ENCODE measurements at places on chromosomes 12 and 14.

GRCh38 chr12:114649585-114649984, 34.4 kb downstream of the TBX3 start:
- no peak for DNase-seq

- DNase-seq = no peak
These were observed 225.2 kb upstream of the BTG1 start for GRCh38 chr12:92370828-92371227.

DNA sequence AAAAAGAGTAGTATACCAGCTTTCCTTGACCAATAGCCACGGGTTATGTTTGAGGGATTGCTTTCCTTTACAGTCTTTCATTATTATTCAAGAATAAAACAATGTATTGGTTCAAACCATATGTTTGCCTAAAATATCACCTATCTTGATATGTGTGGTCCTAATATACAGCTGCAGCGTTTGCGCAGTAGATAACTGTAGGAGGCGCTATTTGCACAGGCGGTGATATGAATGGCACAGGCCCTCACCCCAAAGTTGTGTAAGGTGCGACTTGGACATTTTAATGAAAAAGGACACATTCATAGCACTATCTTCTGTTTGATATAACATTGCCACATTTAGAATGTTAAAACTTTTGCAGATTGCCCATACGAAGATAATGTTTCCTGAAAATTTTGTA, 298.4 kb downstream of the TRHDE start:
- peak; percentile 42 for DNase-seq

GRCh38 chr12:106582641-106583230, at the start of gene RFX4:
Gene RFX4, plus strand, starts transcription at chr12:106583004. Its CDS starts 317 bp downstream, at chr12:106583321.
- DNase-seq = no peak

- DNase-seq = no peak
These were observed 87.6 kb downstream of the EML1 start for GRCh38 chr14:99880651-99881420.

All from erythroblast (primary cell).